Stimulated activated CD4-positive, alpha-beta T cell treated with anti-CD3 and anti-CD28 coated beads, Interleukin-15, amount 100 ng/mL, for 1 hour (primary cell): ENCODE measurements at places on chromosomes 3 and 15.

DNA sequence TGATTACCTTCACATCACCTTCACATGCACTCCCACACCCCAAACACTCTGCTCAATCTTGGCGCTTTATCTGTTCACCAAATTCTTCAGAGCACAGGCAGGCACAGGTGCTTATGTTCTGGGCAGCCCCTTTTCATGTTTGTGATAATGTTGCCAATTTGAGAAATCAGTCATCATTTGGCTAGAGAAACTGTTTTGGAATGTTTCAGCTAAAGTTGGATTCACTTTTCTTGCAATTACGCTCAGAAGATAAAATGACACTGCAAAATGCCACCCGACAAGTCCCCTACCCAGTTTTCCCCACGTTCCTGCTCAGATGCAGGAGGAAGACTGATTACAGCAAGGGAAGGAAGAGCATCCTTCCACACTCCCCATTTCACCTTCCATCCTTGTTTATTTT, 192.9 kb upstream of the LRRN1 start:
- no peak for DNase-seq

GRCh38 chr15:32682977-32683630, 34.7 kb upstream of the GREM1 start:
- DNase-seq: no peak

GRCh38 chr15:101504866-101505609, 15.5 kb upstream of the PCSK6 start:
- no peak for DNase-seq

DNA sequence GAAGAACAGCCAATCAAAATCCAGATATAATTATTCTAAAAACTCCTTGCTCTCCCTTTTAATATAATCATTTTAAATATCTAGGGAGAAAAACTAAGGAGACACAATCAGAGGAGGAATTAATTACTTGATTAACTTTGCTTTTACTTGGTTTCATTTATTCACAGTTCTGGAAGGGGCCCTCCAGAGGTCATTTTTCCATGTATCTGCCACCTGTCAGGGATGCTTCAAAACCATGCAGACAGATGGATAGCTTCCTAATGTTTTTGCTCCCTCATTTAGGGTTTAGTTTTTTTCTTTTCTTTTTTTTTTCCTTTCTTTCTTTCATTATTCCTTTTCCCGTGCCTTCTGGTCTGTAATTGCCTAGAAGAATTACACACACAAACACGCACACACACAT, 438.1 kb upstream of the ARPP21 start:
- DNase-seq: no peak

DNA sequence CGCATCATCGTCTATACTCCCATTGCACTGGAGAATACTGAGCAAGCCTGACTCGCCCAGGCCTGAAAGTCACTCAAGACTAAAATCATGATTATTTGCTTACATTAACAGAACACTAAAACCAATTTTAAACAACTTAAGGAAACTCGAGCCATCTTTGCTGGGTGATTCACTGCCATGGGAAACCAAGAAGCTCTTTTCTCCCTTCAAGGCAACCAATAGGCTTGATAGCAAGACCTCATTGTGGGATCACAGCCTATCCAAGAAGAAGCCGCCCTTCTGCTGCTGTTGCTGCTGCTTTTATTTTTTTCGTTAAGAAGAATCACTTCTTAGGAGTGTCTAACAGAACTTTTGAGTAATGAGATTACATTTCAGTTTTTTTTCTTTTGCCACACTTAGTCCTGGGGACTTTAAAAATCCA, 479.4 kb downstream of the FOXP1 start:
- DNase-seq: no peak

DNA sequence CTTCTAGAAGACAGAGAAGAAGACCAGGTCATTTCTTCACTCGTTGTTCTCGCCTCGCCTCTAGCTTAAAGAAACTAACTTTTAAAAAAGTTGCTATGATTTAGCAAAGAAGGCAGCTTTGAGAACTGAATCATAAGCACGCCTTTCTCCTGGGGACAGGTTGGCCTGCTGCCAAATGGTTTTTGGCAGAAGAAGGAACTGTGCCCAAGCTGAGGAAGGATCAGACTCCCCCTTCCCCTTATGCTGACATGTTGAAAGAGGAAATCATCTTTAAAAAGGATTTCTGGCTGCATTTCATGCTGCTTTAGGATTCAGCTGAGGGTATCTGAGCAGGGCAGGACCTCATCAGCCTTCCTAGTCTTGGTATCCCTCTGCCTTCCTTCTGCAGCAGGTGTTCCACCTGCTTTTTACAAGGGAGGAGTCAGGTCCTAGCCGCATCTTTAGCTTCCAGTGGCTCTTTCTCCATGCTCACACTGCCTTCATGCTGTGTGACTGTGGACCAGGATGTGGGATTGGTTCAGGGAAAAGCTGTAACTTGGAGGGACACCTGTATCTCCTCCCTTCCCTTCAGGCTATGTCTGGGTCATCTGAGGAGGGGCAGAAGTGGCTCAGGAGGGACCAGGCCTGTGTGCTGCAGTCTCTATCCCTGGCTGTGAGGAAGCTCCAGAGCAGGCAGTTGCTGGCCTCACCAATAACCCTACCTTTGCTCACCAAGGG, 34.1 kb upstream of the HACD2 start:
- no peak for DNase-seq
